ENCODE measurements at places on chromosomes 2 and 18.

GRCh38 chr2:179802051-179802882 lies 59.1 kb downstream of the ZNF385B start:
- no peak for DNase-seq

- no peak for DNase-seq
Measured at GRCh38 chr2:127586136-127586535, 50.7 kb downstream of the MYO7B start.

DNA sequence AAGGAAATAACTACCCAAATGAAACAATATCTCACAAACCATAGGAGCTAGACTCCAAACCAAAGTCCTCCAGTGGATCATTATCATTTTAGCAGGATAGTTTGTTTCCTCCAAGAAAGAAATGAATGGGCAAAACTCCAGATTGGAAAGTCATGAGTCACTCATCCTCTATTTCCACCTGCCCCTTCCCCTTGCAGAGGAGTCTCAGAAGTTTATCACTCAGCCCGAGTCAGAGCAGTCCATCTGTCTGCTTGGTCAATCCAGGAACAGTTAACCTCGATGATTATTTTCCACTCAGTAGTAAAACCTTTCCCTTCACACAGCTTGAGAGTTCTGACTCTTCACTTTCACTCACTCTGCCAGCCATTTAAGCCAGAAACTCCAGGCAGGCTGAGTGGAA lies 462.2 kb downstream of the BCL11A start:
- no peak for DNase-seq

- no peak for DNase-seq
Measured at GRCh38 chr2:164617466-164617865, 3.8 kb downstream of the GRB14 start.

DNA sequence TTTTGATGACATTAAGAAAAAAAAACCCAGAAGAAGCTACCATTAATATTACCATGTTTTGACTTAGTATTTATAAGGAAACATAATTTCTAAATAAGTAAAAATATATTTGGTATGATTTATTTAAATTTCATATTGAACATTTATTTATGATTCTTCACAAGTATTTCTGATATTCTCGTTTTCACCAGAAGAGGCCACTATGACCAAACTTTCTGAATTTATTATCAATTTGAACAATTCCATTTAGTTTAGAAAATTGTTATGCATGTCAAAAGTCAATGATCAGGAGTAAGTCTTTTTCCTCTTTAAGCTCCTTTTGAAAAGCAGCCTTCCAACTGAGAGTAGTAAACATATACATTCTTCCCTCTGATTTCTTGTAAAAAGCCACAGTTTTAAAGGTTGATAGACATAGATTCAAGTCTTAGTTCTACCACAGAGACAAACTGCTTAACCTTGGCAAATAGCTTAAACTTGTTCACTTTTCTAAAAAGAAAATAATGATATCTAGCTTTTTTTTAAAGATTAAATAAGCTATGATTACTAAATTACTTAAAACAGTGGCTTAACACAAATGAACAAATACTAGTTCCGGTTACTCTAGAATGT lies 329.9 kb downstream of the TRIB2 start:
- no peak for DNase-seq

GRCh38 chr2:55365303-55365702 lies 54.4 kb downstream of the CCDC88A start:
- DNase-seq = no peak

DNA sequence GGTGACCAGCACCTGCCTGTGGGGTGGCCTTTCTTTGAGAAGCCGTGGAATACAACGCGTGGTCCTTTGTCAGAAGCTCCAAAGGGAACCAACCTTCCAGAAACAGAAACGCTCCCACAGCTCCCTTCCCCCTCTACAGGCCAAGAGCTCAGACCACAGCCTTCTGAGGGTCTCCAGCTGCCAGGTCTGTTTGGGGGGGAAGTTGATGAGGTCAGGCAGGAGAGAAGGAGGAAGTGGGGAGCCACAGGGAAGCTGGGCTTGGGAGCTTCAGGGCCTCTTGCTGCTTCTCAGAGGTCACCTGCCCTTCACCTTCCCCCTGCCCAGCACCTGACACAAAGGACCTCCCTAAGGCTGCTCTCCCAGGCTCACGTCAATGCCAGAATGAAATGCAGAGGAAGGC lies 287.7 kb upstream of the ID2 start:
- DNase-seq = no peak

Data from CD4-positive, alpha-beta T cell treated with Interleukin-12 subunit alpha and Interleukin-12 subunit beta, for 1 hour (primary cell).